ENCODE measurements at places on chromosomes 7 and 10.
A peak's percentile ranks its signal among the peaks of the same experiment; 100 is the strongest.

DNA sequence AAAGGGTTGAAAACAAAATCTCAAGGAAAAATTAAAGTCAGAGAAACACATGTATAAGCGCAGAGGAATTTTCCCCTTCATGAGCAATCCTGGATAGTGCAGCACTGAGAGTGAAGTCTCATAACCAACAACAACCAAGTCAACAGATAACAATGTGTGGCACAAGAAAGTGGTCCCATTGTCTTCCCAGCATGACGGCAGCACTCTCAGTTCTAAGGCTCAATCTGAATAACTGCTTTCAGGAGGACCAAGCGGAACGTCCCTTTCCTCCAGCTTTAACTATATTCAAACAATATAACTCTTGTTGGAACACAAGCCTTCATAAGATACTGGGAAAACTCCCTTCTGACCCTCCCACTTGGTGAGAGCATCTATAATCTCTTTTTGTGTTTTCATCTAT is 137.9 kb downstream of the RAPGEF5 start:
- peak; percentile 88 for DNase-seq

DNA sequence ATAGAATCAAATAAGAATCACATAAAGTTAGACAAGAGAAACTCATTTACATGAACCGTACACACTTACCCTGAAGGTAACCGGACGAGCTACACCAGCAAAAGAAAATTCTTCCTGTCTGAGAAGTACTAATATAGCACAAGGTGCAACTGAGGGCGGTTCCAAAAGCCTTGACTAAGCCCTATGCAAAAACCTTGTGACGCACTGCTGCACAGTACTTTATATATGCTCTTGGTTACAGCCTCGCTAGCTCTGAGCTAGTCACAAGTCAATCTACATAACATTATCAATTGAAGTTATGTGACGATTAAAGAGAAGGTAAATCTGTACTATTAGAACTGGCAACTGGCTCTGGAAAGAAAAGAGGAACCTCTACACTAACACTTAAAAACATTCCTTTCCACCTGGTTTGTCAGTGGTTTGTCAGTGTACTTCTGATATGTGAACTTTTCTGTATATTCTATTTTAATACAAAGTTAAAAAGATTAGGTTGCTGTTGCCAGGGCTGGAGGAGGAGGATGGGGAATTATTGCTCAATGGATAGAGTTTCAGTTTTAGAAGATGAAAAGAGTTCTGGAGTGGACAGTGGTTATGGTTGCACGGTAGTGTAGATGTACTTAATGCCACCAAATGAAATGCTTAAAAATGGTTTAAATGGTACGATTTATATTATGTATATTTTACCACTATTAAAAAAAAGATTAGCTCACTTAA is 21.6 kb downstream of the NT5C3A start:
- peak; percentile 37 for DNase-seq

GRCh38 chr10:107666214-107666613 is 501.7 kb upstream of the SORCS1 start:
- no peak for DNase-seq

GRCh38 chr10:85786401-85786899 is 580.1 kb downstream of the GRID1 start:
- no peak for DNase-seq

DNA sequence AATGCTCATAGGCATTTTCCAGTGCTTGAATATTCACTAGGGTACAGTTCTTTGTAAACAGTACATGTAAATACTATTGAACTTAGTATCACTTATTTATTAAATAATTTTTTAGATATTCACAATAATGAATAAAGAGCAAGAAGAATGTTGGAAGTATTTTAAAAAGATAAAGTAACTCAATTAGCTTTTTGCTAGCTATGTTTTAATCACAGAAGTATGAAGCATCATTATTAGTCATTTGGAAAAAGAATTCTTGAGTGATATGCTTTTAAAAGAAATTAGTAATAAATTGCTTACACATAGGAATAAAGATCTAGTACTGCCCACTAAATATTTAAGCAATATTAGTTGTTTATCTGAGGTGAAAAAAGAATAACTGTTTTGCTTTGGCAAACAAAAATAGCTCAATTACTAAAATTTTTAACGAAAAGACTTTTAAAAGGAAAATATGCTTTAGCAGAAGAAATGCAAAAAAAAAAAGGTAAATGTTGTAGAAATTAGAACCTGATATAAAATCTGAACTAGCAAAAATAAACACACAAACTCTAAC is 66.5 kb downstream of the SGMS1 start:
- no peak for DNase-seq

DNA sequence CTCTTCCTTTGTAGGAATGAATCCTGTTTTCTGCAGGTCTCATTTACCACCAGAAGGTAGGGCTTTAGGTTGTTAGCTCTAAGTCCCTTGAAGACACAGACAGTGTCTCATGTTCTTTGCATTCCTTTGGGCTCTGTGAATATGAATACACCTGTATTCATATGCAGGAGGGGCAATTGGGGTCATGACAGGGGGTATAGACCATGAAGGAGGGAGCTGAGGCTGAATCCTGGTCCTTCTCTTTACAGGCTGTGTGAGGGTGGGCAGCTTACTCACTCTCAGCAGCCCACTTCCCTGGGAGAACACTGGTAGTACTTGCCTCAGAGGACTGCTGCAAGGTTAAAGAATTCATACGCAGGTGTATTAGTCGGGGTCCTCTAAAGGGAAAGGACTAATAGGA is 267.2 kb upstream of the MGMT start:
- no peak for DNase-seq

- no peak for DNase-seq
These were observed 93.4 kb downstream of the ZNF365 start for GRCh38 chr10:62467527-62467926.

GRCh38 chr7:23918856-23919255 is 208.8 kb downstream of the STK31 start:
- no peak for DNase-seq

- peak; percentile 15 for DNase-seq
These were observed 57.9 kb upstream of the TMEM72 start for GRCh38 chr10:44853148-44853734.

DNA sequence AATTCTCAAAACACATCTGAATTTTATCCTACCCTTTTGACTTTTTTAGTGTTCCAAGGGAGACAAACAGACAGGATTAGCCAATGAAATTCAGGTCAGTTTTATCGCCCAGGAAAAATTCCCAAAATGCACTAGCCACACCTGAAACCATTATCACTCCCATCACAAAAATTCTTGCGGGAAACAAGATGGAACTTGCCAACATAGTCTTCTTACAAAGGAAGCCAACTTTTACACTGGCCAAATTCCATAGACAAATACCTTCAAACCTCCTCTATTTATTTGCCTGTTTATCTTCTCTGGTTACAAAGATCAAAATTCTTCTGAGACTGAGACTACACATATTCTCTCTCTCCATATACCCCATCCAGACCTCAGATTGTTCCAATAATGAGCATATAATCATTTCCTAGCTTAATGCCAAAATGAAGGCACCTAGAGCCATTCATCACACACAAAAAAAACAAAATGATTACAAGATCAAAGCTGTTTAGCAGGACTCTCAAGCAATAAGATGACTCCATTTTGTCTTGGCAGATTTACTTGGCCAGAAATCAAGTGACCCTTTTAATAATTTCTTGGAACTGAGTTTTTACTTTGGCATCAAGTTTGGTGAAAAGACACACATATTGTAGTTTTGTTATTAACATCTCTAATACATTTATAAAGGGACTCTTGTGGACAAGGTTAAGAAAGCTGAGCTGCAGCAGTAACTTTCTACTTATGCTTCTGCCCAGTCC is 30.2 kb downstream of the MET start:
- DNase-seq, result no peak

DNA sequence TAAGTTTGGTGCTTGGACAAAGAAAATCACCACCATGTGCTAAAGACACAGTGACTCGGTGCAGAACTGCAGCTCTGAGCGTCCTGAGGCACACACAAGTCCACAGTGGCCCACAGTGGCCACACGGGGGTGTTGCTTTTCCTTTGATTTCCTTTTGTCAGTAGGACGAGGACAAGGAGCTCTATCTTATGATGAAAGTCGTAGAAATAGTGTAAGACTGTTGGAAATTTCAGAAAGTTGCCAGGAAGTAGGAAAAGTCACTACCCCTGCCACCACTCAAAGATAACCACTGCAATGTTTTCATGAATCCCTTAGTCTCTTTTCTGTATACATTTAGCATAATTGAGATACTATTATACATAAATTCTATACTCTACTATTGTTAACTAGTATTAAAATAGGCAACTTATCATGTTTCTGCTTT is 146.0 kb downstream of the TNS3 start:
- peak; percentile 83 for DNase-seq

DNA sequence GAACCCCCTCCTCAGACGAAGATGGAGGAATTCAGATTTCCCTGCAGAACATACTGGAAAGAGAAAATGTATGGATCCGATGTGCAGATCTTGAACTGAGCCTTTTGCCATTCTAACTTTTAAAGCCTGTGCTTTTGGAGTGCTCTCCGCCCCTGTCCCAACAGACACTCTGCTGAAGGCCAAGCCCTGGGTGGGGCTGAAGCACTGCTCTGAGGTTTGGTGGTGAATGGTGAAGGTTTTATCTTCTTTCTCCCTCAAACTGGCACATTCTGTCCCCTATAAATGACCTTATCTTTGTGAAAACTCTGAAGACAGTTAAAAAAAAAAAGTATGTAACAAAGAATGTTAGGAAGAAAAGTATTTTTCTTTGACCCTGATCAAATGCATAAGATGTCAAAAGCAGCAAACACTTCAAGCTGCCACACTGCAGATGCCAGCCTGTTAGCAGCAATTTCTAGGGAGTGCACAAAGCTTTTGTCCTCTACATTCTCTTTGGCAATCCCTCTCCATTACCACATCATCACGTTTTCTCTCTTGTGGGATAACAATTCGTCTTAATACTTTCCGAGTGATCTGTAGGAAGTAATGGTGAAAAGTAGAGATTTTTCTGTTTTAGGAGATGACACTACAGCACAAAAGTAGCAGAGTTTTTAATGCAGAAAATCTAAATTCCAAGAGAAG is 137.3 kb upstream of the CCDC6 start:
- no peak for DNase-seq

DNA sequence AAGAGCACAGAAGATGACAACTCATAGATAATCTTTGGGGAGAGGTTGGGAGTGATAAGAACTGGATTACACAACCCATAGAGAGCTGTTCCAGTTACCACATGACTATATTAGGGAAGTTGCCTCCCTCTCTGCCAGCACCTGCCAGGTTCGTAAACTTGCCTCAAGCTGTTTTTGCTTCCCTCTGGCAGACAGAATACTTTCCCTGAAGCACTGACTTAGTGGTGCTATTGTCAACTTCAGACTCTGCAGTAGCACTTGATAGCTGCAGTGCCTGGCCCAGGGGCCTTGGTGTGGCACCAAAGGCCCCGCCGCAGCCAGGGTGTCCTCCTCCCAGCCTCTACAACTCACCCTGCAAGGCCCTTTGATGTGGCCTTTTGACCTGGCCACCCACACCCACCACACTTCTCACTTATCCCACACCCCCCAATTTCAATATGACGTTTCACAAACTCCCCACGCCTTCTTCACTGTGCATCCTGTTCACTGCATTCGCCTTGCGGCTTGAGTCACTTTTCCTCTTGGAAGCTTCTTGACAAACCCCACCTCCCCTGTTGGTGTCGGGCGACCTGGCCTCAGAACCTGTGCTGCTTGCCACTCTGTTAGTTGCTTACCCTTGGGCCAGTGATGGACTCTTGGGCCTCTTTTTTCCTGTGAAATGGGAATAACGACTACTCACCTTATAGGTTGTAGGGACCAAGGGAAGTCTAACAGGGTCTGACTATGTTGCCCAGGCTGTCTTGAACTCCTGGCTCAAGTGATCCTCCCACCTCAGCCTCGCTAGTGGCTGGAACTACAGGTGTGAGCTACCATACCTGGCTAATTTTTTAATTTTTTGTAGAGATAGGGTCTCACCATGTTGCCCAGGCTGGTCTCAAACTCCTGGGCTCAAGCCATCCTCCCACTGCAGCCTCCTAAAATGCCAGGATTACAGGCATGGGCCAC is 50.2 kb upstream of the PODXL start:
- DNase-seq, result no peak

DNA sequence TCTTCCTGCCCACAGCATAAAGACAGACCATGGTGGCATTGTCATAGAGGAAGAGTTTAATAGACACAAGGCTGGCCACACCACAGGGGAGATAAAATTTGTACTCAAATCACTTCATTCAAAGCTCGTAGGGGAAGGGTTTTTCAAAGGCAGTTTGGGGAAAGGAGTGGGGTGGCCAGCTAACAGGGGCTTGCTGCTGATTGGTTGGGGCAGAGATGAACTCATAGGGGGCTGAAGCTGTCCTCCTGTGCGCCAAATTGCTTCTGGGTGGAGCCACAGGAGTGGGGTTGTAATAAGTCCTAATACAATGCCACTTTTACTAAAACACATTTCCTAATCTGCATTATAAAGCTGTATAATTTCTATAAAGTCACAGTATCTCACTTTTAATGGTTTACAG is 22.5 kb downstream of the PDZD8 start:
- no peak for DNase-seq

DNA sequence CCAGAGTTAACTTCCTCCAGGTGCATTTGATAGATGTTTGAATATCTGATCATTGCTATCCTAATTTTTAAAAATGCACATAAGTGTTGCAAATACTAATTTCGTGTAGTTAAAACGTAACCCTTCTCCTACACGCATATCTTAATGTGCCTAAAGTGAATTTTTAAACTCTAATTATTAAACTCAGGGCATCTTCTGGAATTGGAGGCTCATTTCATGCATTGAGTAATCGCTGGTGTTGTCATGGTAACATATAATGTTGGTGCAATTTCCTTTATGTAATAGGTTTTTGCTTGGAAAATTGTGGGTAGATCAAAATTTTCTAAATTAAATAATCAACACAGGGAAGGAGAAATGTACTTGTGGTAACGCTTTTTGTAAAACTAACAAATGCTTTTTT is 56.2 kb downstream of the ARMC3 start:
- no peak for DNase-seq

GRCh38 chr10:19704544-19704943 is 111.7 kb upstream of the PLXDC2 start:
- no peak for DNase-seq

DNA sequence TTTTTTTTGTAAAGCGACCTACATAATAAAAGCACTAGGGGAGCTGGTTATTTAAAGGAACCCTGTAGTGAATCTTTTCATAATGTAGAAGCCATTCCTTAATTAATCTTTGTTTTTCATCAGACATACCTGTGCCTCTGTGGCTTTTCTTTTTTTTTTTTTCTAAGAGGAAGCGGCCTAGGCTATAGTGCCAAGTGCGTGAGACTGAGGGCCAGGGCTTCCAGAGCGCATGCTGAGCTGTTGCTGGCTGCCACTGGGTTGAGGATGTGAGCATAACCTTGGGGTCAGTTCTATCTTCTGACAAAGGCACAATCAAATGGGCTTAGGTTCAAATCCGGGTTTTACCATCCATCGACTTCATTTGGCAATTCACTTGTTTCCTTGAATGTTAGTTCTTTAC is 103.7 kb downstream of the NEUROD6 start:
- DNase-seq, result no peak
